ENCODE measurements at places on chromosomes 13 and 19. TPM values are rescaled to one million over a fixed set of nuclear protein-coding genes. Genes with fewer than 3 reads are reported as not detected.

The OR1M1 gene
- not detected for total RNA-seq

DNA sequence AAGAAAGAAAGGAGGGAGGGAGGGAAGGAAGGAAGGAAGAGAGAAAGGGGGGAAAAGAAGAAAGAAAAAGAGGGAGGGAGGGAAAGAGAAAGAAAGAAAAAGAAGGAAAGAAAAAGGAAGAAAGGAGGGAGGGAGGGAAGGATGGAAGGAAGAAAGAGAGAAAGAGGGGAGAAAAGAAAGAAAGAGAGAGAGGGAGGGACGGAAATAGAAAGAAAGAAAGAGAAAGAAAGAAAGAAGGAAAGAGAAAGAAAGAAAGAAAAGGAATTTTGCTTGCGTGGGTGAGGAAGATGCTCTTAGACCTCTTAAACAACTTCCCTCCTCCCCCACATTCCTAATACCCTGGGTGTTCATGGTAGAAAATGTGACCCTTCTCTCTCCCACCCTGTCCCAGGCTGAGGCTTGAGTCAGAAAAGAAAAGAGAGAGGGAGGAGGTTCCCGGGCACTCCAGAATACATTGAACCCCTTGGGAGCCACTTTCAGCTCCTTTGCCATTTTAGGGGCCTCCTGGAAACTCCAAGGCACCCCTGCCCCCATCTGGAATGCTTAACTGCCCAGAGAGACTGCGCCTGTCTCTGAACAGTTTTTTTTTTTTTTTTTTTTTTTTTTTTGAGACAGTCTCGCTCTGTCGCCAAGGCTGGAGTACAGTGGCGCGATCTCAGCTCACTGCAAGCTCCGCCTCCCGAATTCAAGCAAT is 9.2 kb upstream of the KANK3 start:
- no peak for DNase-seq
- peaks cover 44% of the 10 kb centered on the region for H3K4me1 ChIP-seq
- no peaks in the 10 kb centered on the region for H3K36me3 ChIP-seq
- H3K27ac ChIP-seq = no peak overlapping the region
- H3K4me3 ChIP-seq = no peak overlapping the region
- H3K27me3 ChIP-seq = no peaks in the 10 kb centered on the region

DNA sequence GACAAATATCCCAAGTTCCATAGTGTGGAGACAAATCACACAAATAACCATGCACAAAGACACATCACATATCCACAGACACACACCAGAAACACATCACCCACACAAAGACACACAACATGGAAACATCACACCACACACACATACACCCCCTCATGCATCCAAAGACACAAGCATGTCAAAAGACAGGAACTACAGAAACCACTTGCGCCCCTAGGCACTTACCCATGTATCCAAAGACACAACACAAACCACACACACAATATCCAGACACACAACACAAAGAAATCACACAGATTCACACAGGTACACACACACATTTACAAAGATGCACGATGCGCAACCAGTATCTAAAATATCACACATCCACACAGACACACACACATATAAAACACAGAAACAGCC is 901 bp downstream of the DPF1 start:
- peaks cover 12% of the 10 kb centered on the region for H3K4me1 ChIP-seq
- H3K4me3 ChIP-seq = no peak overlapping the region
- no peaks in the 10 kb centered on the region for H3K36me3 ChIP-seq
- no peak overlapping the region for H3K27ac ChIP-seq
- no peaks in the 10 kb centered on the region for H3K27me3 ChIP-seq

DNA sequence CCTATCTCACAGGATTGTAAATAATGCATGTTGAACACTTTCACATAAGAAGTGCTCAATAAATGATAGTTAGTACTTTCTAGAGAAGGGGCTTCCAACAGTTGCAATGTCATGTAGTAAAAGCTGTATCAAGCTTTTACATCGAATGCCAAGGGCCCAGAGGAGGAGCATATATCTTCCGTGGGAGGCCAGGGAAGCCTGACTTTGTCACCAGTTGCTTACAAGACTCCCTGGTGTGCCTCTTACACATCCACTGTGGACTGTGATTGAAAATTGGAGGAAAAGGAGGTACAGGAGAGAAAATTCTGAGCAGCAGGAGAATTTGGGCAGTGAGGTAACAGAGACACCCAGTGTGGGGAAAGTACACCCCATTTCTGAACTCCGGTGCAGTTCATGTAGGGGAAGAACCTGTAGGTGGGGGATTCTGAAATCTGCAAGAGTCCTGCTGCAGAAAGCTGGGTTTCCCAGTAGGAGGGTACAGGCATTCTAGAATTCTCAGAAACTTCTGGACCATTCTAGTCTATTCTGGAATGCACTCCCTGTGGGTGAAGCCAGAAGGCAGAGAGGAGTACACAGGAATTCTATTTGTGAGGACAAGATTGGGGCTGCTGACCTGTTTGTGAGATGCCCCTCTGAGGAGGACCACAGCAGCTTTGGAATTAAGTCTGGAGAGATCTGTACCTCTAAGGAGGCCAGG is 54.0 kb downstream of the ALOX5AP start:
- H3K4me1 ChIP-seq = no peaks in the 10 kb centered on the region

GRCh38 chr13:43749503-43749902 is 37.3 kb downstream of the ENOX1 start:
- DNase-seq = no peak
- no peaks in the 10 kb centered on the region for H3K27me3 ChIP-seq
- no peaks in the 10 kb centered on the region for H3K36me3 ChIP-seq
- H3K4me1 ChIP-seq = no peaks in the 10 kb centered on the region
- H3K27ac ChIP-seq = no peak overlapping the region
- no peak overlapping the region for H3K4me3 ChIP-seq

Data from body of pancreas (tissue), 4 donors.